ENCODE measurements at places on chromosomes 7 and 10.

DNA sequence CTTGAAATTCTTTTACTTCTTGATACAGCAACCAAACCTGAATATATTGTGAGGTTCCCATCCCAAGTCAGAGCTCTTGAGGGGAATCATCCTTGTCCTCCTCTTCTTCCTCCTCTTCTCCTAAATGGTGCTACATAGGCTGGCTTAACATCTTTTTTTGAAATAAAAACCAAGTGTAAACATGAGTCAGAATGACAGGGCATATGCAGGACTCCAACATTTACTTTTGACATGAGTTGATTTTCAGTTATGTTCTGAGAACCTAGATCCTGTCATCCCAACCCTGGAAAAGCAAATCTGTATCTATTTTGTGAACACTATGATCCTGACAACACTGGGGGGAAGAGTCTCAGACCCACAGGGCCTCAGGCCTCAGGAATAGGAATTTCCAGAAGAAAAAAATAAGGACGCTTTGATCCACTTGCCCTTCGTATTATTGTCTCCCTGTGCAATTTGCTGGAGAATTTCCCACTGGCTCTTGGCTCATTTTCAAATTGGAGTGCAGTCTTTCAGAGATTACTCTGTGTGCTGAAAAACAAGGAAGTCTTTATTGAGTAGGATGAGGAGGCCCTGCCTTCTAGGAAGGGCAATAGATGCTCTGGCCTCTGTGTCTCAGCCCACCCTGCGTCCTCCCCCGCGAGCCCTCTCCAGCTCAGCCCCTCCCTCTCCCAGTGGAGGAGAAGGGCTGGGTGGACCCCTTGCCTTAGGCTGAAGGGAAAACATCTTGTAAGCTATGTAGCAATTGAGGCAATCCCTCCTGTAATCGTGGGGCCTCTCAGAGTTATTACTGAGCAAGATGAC, 121.6 kb downstream of the CREB5 start:
- DNase-seq: peak; percentile 51

DNA sequence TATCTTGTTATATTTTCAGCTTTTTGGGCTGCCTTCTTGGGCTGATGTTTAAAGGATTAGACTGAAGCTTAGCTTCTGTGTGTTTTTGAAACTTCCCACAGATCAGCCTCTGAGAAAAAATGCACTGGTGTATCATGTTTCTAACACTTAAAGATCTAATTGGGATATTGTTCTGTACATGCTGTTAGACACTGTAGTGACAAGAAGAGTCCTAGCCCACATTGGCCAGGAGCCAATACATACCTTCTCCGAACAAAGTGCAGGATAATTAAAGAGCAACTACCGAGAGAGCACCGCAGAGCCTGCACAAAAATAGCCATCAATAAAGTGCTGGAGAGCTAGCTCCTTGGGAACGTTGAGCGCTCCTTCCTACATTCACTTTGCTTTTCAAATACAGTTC, 289.4 kb upstream of the SP8 start:
- DNase-seq: no peak

GRCh38 chr7:44962483-44963251, 16.1 kb downstream of the MYO1G start:
- no peak for DNase-seq

DNA sequence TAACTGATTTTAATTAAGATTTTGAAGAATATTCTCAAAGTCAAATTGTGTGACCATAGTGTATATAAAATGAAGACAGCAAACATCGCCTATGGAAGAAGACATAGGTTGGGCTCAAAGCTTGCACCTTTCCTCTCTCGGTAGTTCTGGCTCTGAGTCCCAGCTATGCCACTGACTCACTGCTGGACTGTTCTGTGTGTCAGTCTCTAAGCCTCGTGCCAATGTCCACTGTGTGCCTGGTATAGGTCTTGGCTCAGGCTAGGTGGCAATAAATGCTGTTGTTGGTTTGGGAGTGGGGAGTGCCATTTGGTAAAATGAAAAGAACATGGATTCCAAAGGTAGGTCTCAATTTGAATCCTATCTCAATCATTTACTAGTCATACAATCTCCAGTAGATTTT, 137.5 kb upstream of the RHEB start:
- no peak for DNase-seq

GRCh38 chr7:27944643-27945042, 204.7 kb downstream of the TAX1BP1 start:
- no peak for DNase-seq
